Renal pelvis (tissue), 12 donors: ENCODE measurements at places on chromosomes 1 and 21. TPM values are rescaled to one million over a fixed set of nuclear protein-coding genes. Genes with fewer than 3 reads are reported as not detected.

The MROH7 gene
- polyA plus RNA-seq = 16.0 TPM

The NKAIN1 gene
- 4.6 TPM for polyA plus RNA-seq

The DEGS1 gene
- 43.3 TPM for polyA plus RNA-seq

The ILDR2 gene
- 15.0 TPM for polyA plus RNA-seq

The PRAMEF10 gene
- polyA plus RNA-seq = not detected

The ATP1B1 gene
- polyA plus RNA-seq = 471 TPM

The HEYL gene
- polyA plus RNA-seq = 24.8 TPM

The SYCP1 gene
- 0.47 TPM for polyA plus RNA-seq

The FCRL2 gene
- polyA plus RNA-seq = 0.11 TPM

The LCK gene
- 4.2 TPM for polyA plus RNA-seq

The CELA3B gene
- 0.36 TPM for polyA plus RNA-seq

The FAM177B gene
- 0.71 TPM for polyA plus RNA-seq

The ENTREP3 gene
- 26.6 TPM for polyA plus RNA-seq

The CFAP57 gene
- 5.9 TPM for polyA plus RNA-seq

The GBP6 gene
- polyA plus RNA-seq = 0.07 TPM

The ZNF695 gene
- polyA plus RNA-seq = 3.4 TPM

The GRIK1 gene
- polyA plus RNA-seq = 2.0 TPM

The FCGR3A gene
- polyA plus RNA-seq = 1.8 TPM

The SPRR2F gene
- polyA plus RNA-seq = not detected

The KCNQ4 gene
- 2.5 TPM for polyA plus RNA-seq

The CA14 gene
- polyA plus RNA-seq = 6.6 TPM
